ENCODE measurements at places on chromosomes 12 and 14.

DNA sequence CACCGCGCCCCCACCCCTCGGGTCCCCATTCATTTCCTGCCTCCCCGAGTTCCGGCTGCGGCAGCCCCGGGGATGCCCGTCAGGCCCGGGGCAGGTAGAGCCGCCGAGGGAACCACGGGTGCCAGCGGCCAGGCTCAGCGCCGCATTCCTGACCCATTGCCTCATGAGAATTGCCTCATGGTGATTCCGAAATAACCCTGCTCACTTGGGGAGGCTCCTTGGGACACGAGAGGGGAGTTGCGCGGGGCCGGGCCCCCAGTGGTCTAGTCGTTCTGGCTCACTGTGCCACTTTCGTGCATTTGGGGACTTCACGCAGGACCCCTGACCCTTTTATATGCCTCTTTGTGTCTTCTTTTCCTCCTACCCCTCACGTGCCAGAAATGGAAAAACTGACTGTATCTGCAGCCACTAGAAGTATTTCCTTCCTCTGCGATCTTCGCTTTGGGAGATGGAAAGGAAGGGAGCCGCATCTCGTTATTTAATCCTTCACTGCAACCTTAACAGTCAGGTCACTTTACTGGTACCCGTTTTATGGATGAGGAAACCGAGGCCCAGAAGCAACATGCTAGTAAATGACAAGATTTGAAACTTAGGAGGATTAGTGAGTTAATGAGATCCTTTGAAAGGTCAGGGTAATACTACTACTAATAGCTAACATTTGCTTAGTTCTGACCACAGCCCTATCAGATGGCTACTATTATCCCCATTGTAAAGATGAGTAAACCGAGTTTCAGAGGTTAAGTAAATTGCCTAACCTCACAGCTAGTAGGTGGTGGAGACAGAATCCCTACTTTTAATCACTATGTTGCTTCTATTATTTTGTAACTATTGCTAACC lies 768 bp downstream of the PTPN11 start:
- H3K36me3 ChIP-seq = peaks cover 7% of the 10 kb centered on the region
- peak overlapping the region; percentile 94 for H3K4me3 ChIP-seq
- H3K27me3 ChIP-seq = no peaks in the 10 kb centered on the region
- DNase-seq = peak; percentile 73

- H3K4me3 ChIP-seq = no peak overlapping the region
- peak; percentile 38 for DNase-seq
- no peaks in the 10 kb centered on the region for H3K36me3 ChIP-seq
- no peak overlapping the region for H3K27ac ChIP-seq
Observed at GRCh38 chr12:15688838-15689625, 100.2 kb downstream of the EPS8 start.

GRCh38 chr14:90103808-90104207 lies 42.0 kb downstream of the KCNK13 start:
- H3K27me3 ChIP-seq = no peaks in the 10 kb centered on the region
- no peaks in the 10 kb centered on the region for H3K4me1 ChIP-seq
- DNase-seq = no peak
- H3K36me3 ChIP-seq = no peaks in the 10 kb centered on the region

DNA sequence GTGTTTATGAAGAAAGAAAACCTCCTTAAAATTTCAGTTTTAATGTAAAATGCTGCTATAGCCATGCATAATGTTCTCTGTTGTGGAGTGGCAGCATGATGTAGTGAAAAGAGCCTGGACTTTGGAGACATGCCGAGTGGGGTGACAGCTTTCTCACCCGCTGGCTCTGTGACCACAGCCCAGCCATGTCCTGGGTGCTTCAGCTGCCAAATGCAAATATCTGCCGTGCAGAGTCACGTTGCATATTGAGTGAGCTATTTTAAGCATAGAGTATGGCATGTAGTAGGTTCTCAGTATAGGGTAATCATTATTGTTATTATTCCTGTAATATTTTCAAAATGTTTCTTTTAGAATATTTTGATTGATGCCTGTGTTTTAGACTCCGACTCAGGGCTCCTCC lies 15.5 kb upstream of the TCTN2 start:
- no peak overlapping the region for H3K27ac ChIP-seq
- H3K4me1 ChIP-seq = no peaks in the 10 kb centered on the region
- H3K27me3 ChIP-seq = no peaks in the 10 kb centered on the region
- peaks cover 54% of the 10 kb centered on the region for H3K36me3 ChIP-seq
- no peak overlapping the region for H3K4me3 ChIP-seq

DNA sequence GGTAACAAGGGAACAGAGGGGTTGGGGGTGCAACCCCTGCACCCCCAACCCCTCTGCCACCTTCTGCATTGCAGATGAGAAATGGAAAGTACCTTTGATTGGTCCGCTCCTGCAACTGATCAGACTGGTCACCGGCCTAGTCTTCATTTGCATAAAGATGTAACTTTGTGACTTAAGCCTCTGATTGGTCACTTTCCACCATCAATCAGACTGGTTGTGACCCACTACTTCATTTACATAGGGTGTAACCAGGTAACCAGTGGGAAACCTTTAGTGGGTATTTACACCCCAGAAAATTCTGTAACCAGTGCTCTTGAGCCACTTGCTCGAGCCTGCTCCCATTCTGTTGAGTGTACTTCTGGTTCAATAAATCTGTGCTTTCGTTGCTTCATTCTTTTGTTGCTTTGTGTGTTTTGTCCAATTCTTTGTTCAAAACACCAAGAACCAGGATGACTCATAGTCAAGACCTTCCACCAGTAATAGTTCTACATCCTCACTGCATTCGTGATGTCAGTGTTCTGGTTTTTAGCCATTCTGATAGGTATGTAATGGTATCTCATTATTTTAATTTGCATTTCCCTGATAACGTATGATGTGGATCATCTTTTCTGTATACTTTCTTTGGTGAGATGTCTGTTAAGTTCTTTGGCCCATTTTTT lies 30.8 kb downstream of the LEMD3 start:
- H3K27me3 ChIP-seq = no peaks in the 10 kb centered on the region
- peaks cover 3% of the 10 kb centered on the region for H3K4me1 ChIP-seq
- H3K27ac ChIP-seq = no peak overlapping the region
- H3K36me3 ChIP-seq = 0 out of 2 replicates have a peak, but pooled peaks cover 10% of the 10 kb centered on the region
- DNase-seq = no peak
- H3K4me3 ChIP-seq = no peak overlapping the region

DNA sequence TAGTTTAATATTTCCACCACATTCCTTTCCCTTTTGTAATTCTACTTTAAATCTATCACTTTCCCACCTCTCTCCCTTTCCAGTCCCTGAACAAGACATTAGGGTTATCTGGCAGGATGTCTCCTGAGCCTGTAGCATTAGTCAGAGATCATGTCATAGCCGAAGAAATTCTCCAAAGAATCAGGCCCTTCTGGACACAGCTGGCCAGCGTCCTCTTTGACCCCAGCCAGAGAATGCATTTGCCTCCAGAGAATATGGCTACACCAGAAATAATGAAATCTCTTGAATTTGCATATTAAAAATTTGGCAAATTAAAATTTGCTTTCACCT lies 56.7 kb downstream of the NTF3 start:
- no peak overlapping the region for H3K4me3 ChIP-seq
- H3K4me1 ChIP-seq = no peaks in the 10 kb centered on the region
- H3K27me3 ChIP-seq = no peaks in the 10 kb centered on the region
- no peak for DNase-seq
- H3K36me3 ChIP-seq = no peaks in the 10 kb centered on the region

DNA sequence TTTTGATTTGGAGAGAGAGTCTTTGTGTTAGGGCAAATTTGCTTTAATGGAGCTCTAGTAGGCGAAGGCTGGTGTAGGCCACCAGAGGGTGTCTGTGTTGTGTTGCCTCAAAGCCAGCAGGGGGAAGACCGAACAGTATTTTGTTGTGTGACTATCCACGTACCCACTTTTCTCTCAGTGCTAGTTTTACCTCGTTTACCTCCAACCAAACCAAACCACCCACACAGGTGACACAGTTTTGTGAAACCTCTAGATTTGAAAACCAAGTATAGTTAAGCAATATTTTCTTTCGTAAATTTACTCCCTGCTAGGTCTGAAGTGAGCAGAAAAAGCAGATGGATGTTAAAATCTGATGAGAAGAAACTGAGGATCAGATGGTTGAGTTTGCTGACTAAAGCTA lies 36.3 kb upstream of the NPFF start:
- peak; percentile 73 for DNase-seq
- H3K4me1 ChIP-seq = no peaks in the 10 kb centered on the region
- no peaks in the 10 kb centered on the region for H3K27me3 ChIP-seq
- H3K4me3 ChIP-seq = no peak overlapping the region
- H3K27ac ChIP-seq = no peak overlapping the region

GRCh38 chr14:26594148-26594547 lies 3.7 kb downstream of the NOVA1 start:
- no peak overlapping the region for H3K4me3 ChIP-seq
- no peak overlapping the region for H3K27ac ChIP-seq
- no peaks in the 10 kb centered on the region for H3K27me3 ChIP-seq
- no peaks in the 10 kb centered on the region for H3K36me3 ChIP-seq
- no peaks in the 10 kb centered on the region for H3K4me1 ChIP-seq

DNA sequence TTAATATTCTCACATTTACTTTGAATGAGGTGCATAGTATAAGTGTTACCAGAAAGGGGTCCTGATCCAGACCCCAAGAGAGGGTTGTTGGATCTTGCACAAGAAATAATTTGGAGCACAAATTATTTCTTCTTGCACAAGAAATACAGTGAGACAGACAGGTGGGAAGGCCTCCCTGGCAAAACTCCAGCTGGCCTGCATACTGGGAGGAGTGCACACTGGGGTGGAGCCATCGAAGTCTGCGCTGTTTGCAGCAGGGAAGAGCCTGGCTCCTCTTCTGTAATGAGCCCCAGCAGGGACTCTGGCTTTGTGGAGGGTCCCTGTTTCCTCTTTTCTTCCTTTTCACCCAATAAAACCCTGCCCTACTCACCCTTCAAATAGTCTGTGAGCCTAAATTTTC lies 141.6 kb downstream of the GLT1D1 start:
- H3K27me3 ChIP-seq = no peaks in the 10 kb centered on the region
- no peaks in the 10 kb centered on the region for H3K36me3 ChIP-seq
- no peak for DNase-seq
- H3K4me3 ChIP-seq = no peak overlapping the region
- no peak overlapping the region for H3K27ac ChIP-seq

- H3K36me3 ChIP-seq = no peaks in the 10 kb centered on the region
- H3K27me3 ChIP-seq = no peaks in the 10 kb centered on the region
- H3K27ac ChIP-seq = no peak overlapping the region
- no peaks in the 10 kb centered on the region for H3K4me1 ChIP-seq
- H3K4me3 ChIP-seq = no peak overlapping the region
- DNase-seq = no peak
Observed at GRCh38 chr14:72591391-72591790, 302.5 kb downstream of the DPF3 start.

All from H9 (cell line).